Esophagus mucosa (tissue), 1 donor: ENCODE measurements at places on chromosomes 3 and 15.

- ATAC-seq: no peak
These were observed 50.3 kb downstream of the SPATA12 start for GRCh38 chr3:57110798-57111197.

DNA sequence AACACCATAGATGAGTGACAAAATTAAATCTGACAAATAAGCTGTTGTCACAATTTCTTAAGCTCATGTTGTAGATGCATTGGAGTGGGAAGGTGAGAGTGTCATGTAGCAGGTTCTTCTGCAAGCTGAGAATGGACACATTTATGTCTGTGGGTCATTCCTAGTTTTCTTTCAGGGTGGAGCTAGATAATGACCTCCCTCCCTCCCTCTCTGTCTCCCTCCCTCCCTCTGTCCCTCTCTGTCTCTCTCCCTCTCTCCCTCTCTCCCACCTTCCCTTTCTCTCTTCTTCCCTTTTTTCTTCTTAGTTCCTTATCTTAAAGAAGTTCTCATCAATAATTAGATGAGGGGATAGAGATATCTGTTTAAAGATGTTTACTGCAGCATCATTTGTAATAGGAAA, 36.0 kb downstream of the PXYLP1 start:
- ATAC-seq: no peak

- no peak for ATAC-seq
These were observed 6.3 kb downstream of the CHAC1 start for GRCh38 chr15:40959331-40960141.

DNA sequence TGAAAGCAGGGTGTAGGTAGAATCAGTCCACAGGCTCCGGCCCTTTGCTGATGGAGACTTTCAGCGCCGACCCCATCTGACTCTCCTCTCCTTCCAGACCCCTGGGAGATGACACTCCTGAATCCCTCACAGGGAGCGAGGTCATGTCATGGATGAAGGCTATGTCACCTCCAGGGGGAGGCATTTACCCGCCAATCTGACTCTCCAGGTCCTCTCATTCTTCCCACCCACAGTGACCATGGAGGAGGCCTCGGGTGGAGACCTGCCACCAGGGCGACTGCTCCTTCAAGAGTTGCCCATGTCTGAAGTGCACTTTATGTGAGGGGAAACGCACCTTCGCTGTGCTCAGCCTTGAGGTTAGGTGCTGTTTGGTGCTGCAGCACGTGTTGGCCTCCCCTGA, 112.7 kb downstream of the KLF13 start:
- ATAC-seq: no peak

GRCh38 chr3:132553826-132554225, 43.2 kb upstream of the ACKR4 start:
- ATAC-seq: no peak

- no peak for ATAC-seq
These were observed 467 bp downstream of the PGBD4 start for GRCh38 chr15:34102175-34102925.

DNA sequence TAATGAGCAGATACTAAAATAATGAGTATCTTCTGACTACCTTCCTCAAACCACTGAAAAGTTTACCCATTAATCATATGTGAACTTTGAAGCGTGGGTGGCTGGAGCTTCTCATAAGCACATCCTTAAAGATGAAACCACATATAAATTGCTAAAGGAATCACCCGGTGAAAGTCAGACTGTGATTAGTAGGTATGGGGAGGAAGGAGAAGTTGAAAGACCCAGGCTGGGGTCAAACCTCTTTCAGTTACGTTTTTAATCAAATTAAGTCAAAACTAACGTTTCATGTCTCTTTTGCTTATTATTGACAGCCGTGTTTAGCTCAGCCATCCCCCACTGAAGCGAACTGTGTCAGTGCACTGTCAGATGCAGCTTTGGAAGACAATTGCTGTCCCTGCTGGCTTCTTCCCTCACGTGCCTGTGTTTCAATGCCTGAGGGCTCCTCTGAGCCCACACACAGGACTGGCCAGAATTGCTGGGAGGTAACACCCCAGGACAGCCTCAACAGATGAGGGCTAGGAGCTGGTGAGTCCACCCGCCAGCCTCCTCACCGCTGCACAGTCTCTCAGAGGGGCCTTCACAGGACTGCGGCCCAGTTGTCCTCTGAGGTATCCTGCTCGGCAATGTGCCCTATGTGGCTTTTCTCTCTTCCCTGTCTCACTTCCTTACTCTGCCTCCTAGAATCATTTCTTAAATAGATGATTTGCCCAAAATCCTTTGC, 29.3 kb upstream of the SH3BP5 start:
- ATAC-seq: peak; percentile 30

GRCh38 chr3:133953297-133953696, 57.6 kb upstream of the RAB6B start:
- no peak for ATAC-seq

DNA sequence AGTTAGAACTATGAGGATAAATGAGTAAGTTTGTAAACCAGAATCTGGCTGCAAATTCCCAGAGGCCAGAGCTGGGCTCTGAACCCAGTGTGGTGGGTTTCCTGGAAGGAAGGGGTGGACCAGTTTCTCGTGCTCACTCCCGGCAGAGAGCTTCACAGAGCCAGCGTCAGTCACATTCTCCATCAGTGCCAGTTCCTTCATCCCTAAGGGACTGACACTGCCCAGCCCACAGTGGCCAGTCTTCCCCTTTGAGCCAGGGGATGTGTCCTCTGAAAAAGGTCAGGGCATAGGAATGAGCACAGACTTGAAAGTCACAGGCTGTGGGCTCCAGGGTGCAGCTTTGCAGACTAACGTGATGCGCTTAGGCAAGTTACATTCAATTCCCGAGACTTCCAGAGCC, 135.8 kb upstream of the HACD2 start:
- no peak for ATAC-seq

DNA sequence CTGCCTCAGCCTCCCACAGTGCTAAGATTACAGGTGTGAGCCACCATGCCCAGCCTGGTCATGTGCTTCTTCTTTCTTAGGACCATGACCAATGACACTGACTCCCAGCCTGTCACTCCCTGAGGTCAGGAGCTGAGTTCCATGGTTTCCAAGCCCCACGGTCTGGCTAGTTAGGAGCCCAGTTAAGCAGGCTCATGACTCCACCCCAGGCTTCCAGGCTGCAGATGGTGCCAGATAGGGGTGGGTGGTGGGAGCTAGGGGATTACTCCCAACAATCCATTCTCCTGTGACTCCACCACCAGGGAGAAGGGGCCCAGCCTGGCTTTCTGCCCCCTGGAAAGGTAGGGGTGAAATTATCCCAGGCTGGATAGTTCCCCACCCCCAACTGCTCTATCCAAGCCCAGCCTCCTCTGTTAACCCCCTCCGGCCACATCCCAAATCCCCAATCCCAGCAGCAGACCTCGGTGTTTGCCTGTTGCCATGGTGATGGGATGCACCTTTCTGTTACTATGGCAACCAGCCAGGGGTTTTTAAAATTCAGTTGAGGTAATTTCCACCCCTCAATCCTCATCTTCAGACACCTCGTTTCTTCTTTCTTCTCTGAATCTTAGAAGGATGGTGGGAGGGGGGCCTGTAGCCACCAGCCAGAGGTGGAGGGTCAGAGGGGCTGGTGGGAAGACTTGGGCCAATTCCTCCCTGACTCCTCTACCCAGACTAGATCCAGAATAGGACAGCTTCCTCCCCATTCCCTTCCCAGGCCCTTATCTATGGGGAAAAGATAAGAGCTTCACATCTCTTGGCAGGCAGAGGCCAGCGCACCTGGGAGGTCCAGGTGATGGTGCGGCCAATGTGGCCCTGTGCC, 22.5 kb upstream of the SEMA3F start:
- ATAC-seq: no peak

DNA sequence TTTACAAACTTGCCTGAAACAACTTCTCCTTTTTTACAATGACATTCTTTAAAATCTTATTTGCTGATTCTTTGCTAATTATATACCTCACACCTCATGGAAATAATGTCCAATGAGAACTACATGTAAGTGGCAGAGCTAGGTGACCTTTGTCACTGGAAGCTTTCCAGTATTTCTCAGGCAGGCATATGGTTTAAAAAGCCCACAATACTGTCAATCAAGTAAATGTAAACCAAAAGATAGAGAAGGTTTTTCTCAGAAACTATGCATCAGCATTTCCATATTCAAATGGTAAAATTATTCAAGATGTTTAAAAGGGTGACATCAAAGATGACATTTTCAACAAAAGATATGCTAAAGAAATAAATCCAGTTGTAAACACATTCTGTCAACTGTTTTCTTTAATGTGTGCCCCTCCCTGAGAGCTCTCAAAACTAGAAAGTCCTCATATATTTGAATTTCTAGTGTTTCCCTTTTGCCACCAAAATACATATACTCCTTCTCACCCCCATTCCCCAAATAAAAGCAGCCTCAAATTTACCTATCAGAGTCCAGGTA, 10.1 kb upstream of the STRIT1 start:
- ATAC-seq: no peak

- no peak for ATAC-seq
These were observed 142.3 kb downstream of the PDCD6IP start for GRCh38 chr3:33940736-33941135.

GRCh38 chr15:29039466-29040369, 153.9 kb downstream of the APBA2 start:
- ATAC-seq: no peak

DNA sequence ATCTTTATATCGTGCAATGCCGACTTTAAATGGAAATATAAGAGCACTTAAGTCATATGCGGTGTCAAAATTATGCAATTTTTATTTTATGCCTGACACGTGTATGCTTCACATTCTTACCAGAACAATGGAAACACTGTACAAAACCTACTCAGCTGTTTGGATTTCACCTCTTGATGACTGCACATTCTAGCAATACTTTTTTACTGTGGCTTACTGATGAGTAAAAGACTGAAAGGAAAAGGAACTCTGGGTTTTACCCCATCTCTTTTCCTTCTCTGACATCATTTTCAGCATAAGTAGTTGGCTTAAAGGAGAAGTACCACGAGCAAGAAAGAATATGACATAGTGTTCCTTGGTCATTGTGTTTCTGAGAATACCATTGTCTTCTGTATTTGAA, 142.8 kb downstream of the POLR2M start:
- ATAC-seq: no peak

DNA sequence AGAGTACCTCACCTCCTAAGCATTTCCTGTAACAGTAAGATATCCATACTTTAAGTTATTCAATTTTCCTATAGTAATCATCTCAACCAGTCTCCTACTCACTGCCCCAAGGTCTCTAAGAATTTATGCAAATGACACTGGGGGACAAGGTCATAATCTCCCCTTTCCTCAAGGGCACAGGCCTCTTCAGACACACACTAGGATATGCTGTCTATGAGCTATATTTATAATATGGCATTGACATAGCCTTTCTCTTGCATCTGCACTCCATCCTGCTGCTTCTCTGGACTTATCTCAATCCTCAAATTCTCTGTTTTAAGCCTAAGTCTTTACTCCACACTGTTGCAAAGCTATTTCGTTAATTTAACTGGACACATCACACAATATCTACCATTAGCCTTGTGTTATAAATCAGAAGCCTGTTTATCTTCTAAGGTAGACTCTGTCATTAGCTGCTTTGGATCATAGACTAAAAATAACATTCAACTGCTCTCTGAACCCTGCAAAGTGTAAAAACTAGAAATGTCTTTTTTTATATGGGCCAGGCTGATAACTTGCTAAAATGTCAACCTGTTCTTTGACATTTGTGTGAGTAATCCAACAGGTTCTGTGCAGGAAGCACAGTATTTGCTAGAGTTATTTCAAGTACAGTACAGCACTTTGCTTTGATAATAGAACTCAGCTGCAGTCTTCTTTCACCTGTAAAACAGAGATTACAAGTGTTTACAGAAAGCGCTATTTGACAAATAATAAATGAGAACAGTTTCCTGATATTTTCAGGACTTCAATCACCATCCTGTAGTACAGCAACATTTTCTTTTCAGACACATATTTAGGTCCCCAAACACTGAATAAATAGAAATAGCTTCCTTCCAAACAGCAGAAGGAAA, 17.8 kb upstream of the SEC62 start:
- no peak for ATAC-seq

GRCh38 chr3:97680210-97680609, 84.3 kb upstream of the ARL6 start:
- ATAC-seq: no peak

DNA sequence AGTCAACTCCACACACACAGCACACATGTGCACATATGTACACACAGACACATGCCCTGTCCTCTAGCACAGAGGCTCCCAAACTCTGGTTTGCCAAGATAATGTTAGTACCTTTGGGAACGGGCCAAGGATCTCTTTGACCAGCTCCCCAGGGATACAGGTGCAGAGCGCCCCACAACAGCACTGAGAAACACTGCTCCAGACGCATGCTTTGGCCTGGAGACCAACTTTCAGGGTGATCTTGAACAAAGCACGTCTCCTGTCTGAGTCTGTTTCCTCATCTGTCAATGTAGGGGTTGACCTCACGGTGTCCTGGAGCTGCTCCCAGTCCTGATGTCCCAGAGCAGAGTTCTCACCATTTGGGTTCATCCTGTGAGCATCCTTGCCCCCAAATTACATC, 15.9 kb upstream of the SKOR1 start:
- no peak for ATAC-seq

DNA sequence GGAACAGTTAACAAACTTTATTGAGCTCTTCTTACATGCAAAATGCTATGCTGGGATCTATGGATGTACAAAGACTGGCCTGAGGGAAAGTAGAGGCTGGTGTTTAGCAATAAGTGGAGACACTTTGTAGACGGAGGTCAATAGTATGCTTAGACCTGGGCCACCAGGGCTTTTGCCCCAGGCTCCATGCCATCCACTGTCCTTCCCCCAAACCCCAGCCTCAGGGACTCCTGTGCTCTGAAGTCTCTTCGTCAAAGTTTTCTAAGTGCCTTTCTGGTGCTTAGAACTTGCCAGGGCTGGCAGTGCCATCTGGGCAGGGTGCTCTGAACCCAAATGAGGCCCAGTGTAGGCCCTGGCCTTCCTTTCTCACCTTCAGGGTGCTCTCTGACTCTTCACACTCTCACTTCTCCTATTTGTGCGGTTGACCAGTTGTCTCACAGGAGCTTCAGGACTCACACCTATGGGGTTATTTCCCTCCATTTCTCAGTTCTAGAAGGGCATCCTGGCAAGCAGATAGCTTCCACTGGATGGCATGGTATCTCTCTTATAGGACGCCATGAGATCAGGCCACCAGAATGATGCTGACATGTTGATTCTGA, 21.8 kb upstream of the KCNAB1 start:
- no peak for ATAC-seq

- ATAC-seq: no peak
These were observed 155.4 kb upstream of the IQSEC1 start for GRCh38 chr3:13228584-13228983.

DNA sequence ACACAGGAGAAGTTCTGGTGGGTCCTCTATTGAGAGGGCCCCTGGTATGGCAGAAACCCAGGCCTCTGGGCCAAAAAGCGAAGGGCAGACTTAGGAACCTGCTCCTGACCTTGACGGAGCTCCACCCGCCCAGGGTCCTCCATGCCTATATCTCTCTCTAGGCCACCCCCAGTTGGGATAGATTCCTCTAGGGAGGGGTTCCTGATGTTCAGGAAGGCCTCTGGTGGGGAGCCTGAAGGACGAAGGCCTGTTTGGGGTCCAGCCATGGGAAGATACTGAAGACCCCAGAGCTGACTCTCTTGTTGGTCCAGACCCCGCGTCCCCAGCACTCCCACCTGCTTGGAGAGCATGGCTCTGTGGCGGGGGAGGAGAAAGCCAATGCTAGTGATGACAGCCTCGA, 104.2 kb downstream of the CORO2B start:
- ATAC-seq: no peak

GRCh38 chr15:79233236-79233635, 49.3 kb upstream of the ANKRD34C start:
- no peak for ATAC-seq

GRCh38 chr3:26840272-26840870, 217.8 kb downstream of the LRRC3B start:
- no peak for ATAC-seq
